HAP-1 (cell line): ENCODE measurements at places on chromosomes 2 and 18.

- no peak for DNase-seq
Observed at GRCh38 chr2:20916604-20917286, 93.8 kb upstream of the LDAH start.

DNA sequence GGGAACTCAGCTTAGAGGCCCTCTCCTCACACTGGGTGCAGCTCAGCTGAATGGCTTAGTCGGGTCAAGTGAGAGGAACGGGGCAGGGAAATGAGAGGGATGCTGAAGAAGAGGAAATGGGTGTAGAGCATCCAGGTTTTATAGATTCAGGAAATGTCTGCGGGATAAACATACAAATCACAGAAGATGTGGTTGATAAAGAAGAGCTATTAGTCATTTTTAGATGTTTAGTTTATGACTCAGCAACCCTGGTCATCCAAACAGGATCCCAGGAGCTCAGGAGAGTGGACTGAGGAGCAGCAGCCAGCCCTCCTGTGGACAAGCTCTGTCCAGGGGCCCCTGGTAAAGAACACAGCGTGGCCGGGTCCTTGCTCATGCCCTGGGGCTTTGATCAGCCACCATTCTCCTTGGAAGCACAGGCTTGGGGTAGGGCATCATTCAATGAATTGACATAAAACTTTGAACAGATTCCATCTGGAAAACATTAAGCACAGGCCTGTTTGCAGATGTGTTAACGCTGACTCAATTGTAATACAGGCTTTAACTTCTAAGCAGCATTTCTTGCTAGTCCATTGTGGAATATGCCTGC, 83.0 kb downstream of the NPAS2 start:
- DNase-seq = no peak

GRCh38 chr2:205323929-205324328, 358.4 kb upstream of the NRP2 start:
- no peak for DNase-seq

GRCh38 chr2:230774348-230774951, 61.8 kb downstream of the CAB39 start:
- DNase-seq = no peak

- no peak for DNase-seq
Observed at GRCh38 chr2:120611961-120612360, 123.7 kb upstream of the GLI2 start.
